HepG2 (cell line): ENCODE measurements at places on chromosomes 3 and 15.

GRCh38 chr3:171173736-171174135, 147.2 kb upstream of the SLC2A2 start:
- no peak for DNase-seq

DNA sequence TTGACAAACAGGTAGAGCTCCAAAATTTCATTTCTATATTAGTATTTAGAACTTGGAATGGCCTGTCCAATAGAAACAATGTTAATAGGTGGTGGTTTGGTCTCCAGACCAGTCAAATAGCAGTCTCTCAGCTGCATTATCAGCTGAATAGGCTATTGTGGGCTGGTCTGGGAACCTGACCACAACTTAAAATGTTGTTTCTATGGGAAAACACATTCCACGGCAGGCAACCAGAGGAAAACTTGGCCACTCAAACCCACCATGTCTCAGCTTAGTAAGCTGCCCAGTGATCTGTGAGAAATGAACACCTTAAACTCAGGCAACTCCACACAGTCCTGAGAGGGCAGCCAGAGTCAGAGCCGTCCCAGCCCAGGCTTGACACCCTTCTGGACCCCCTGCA, 20.4 kb downstream of the FBN1 start:
- DNase-seq = no peak

GRCh38 chr3:40691452-40691861, 166.7 kb downstream of the ZNF621 start:
- peak; percentile 41 for DNase-seq

GRCh38 chr3:19749448-19750017, 184.5 kb downstream of the EFHB start:
- no peak for DNase-seq

- DNase-seq = no peak
Measured at GRCh38 chr3:170477395-170477794, 58.7 kb downstream of the CLDN11 start.

- DNase-seq = no peak
Measured at GRCh38 chr15:88607951-88608350, 13.2 kb upstream of the AEN start.

DNA sequence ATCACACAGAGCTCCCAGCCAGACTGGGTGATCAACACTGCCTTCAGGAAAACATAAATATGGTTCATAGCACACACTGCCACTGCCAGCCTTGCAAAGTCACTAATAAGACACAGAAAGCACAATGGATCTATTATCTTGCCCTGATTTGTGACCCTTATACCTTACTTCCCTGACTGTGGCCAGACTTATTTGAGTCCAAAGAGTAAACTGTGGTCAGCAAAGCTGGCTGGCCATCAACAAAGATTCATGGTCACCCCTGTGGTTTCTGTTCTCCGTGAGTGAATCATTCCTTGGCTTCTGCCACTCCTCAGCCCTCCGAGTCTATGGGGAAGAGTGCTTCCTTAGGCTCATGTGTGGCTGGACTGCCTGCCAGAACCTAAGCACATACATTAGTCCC, 437.7 kb downstream of the RAP2B start:
- peak; percentile 76 for DNase-seq
